Activated effector memory CD4-positive, alpha-beta T cell treated with Interleukin-2 at 50 U/mL for 16 hours (primary cell): ENCODE measurements at places on chromosomes 12 and 14.

DNA sequence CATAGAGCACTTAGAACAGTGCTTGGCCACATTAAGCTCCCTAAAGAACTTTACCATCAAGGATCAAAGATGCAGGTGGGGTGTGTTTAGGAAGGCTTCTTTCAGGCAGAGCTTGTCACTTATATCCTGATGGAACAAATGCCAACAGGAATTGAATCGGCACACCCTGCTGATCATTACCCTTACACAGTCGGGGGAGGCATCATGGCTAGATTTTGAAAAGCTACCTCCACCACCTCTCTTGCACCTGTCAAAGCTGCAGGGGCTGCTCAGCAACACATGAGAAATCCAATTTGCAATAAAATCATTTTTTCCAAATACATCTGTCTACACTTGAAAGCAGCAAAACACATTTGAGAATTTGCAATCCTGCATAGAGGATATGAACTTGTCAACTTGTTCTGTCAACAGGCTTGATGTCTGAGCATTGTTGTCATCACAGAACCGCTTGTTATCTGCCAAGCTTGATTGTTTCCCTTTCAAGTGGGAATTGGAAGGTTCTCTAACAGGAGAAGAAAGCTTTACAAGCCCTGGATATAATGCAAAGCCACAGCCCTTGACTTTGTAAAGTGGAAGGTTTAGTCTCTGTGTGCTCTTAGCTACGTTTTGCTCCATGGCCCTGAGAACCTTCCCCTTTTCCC lies 24.6 kb upstream of the TRIM9 start:
- no peak for DNase-seq

GRCh38 chr12:6942331-6942665 lies 1.3 kb upstream of the RNU7-1 start:
- DNase-seq = no peak

- DNase-seq = no peak
These were observed 2.5 kb downstream of the HNF1A start for GRCh38 chr12:120980800-120981368.

DNA sequence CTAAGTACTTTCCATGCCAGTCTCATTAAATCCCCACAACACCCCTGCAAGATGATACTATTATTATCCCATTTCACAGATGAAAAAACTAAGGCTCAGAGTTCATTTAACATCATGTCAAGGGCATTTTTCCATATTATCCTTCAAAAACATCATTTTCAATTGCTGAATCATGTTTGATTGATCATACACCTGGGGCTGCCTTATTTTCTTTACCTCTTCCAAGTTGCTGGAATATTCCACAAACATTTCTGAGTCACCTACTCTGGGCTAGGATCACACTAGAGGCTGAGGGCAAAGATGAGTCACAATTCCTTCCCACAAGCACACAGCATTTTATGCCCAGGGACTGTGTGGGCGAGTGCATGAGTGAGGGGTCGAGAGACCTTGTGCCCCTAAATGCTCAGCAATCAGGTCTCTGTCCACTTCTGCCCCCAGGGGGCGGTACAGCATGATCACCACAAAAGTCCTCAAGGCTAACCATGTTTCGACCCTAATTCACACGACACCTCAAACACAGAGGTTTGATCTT lies 14.1 kb upstream of the TMEM119 start:
- no peak for DNase-seq

GRCh38 chr14:75341620-75342019 lies 63.0 kb downstream of the FOS start:
- no peak for DNase-seq

GRCh38 chr12:51323317-51323960 lies 535 bp downstream of the BIN2 start:
- peak; percentile 54 for DNase-seq

DNA sequence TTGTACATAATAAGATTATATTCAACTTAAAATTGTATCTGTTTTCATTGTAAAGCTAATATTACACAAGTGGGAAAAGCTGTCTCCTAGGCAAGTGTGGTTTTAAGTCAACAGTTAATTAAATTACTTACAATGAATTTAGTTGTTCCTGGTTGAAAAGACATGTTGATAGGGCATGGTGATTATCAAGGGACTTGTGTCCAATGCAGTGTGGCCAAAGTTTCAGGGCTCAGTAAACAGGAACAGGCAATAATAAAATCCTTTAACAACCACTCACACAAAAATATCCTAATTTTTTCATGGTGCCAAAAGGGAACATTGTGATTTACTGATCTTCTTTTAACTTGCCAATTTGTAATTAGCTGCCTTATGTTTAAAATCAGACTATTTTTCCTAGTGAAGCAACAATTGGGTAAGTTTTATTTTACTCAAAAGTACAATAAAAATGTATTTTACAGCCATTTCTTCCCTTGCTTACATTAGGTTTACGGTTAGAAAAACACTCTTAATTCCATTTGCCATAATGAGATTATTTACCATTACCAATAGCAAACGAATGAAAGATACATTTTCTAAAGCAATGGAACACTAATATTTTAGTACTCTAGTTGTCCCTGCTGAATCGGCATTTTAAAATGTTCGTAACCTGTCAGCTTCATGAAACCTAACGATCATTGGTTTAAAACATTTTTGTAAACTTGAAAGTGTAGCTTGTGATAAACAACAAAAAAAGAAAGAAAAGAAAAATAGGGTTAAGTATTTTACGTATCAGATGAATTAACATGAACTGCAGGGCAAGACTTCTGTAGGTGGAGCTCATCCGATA lies 1.8 kb upstream of the WNK1 start:
- no peak for DNase-seq

GRCh38 chr12:29216797-29217575 lies 67.9 kb downstream of the FAR2 start:
- no peak for DNase-seq

DNA sequence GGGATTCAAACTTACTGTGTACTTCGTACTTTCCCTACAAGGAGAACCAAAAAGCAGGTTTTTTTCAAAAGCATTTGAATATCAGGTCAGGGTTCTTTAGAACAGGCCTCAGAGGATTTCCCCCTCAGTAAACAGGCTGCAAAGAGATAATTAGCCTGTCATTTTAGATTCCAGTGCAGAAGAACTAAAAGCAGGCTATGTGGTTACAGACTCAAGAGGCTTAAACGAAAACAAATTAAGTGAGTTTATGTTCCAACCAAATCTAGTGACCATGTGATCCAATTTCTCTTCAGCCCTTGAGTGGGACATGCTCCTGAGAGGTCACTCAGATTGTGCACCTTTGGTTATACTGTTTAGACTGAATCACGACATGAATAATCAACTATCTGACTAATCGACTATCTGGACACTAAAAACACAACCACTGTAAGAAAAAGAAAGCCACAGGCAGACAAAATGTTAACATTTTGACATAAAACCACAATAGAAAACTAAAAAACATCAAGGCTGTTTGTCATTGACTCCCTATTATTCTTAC lies 4.5 kb downstream of the TMED8 start:
- no peak for DNase-seq

DNA sequence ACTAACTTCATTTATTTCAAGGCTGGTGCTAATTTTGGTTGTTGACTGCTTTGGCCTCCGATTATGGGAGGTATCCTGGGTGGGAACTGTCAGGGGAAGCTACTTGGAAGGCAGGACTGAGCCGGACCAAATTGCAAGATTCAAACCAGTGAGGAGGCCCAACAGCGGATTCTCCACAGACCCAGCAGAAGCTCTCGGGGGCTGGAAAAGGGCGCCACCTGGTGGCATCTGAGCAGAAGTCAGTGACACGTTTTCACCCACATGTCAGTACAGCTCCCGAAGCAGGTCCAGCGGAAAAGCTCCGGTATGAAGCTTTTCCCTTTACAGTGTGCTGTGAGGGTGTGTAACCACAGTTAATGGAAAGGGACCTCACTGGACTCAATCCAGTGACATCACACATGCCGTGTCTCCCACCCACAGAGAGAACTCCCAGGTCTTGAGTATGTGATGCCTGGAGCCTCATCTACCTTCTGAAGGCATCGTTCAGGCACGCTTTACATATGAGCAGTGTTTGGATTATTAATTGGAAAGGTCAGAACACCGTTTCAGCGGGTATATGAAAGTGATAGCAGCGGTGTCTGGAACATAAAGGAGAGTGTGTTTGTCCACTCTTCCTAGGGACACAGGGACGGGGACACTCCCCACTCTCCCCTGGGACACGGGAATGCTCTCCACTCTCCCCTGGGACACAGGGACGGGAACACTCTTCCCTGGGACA lies 3.6 kb upstream of the P2RX2 start:
- peak; percentile 65 for DNase-seq

GRCh38 chr12:114668151-114668885 lies 15.7 kb downstream of the TBX3 start:
- no peak for DNase-seq

GRCh38 chr12:3662521-3662921 lies 90.4 kb downstream of the CRACR2A start:
- no peak for DNase-seq

DNA sequence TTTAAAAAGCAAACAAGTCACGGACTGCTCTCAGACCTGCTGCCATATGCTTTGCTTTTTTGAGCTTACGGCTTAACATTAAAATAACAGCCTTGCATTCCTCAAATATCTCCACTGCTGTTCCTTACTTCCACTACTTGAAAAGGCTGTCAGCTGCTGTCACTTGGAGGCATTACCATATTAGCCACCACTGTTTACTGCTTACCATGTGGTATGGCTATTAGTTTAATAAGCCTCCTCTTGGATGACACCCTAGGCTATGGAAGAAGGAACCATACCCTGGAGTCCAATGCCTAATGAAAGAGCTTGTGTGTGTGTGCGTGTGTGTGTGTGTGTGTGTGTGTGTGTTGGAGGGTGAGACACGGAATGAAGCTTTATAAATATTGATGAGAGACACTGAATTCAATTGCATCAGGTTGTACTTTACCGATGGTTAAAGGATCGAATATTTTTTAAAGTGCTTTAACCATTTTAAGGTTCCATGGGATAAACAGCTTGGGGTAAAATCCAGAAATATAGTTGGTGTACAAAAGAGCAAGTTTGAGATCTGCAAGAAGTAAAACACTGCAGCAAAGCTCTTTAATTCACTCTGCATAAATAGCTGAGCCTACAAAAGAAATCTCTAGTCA lies 174.5 kb downstream of the TTC7B start:
- DNase-seq = no peak

DNA sequence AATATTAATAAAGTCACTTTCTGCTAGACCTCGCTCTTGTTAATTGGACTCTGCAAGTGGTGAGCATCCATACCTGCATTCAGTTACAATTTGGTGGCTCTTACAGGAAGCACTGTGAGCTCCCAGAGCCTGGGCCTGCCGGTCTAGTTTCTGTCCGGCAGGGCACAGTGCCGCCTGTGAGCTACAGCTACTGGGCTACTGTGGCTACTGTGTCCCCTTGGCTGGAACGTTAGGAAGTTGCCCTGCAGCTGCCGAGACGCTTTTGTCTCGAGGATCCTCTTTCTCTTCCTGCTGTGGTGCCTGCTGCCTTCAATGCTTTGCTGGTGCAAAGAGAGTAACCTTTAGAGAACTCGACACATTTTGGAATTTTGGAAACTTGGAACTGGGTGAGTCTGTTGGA lies 44.6 kb upstream of the PTGDR start:
- DNase-seq = no peak

GRCh38 chr12:43293396-43293795 lies 258.6 kb downstream of the ADAMTS20 start:
- DNase-seq = no peak

- DNase-seq = no peak
These were observed 41.6 kb upstream of the TRHDE start for GRCh38 chr12:72230589-72230988.

- no peak for DNase-seq
These were observed 68.6 kb upstream of the FERMT2 start for GRCh38 chr14:53019406-53019805.

DNA sequence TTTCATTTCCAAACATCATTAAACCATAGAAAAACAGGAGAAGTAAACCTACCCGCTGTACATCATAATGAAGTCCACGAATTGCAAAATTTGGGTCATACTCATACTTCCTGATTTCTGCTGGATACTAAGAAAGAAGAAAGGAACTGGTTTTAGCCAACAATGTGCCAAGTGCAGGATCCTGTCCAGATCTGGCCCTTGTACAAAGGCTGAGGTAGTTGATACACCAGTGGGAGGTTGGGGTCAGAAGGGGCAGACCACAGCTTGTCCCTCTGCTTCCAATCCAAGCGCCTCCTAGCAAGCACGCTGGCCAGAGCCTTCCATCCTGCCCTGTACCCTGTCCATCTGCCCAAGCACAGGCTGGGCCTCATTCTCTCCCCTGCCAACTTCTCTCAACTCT lies 34.2 kb downstream of the NT5DC3 start:
- no peak for DNase-seq

GRCh38 chr12:104902125-104902524 lies 56.0 kb downstream of the SLC41A2 start:
- no peak for DNase-seq

DNA sequence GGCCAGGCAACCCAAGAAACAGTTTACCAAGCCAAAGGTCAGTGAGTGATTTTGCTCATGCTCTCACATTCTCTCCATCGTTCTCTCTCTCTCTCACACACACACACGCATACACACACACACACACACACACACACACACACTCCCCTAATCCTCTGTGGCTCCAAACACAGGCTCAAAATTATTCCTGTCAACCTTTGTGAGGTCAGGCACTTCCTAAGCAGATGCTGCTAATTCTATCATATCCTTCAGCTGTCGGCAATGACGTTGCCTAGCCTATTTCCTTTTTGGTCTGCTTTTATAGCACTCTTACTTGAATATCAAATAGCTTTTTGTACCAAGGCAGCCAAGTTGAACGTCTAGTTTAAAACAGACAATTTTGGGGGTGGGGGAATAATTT lies 98.9 kb upstream of the EGLN3 start:
- DNase-seq = no peak

DNA sequence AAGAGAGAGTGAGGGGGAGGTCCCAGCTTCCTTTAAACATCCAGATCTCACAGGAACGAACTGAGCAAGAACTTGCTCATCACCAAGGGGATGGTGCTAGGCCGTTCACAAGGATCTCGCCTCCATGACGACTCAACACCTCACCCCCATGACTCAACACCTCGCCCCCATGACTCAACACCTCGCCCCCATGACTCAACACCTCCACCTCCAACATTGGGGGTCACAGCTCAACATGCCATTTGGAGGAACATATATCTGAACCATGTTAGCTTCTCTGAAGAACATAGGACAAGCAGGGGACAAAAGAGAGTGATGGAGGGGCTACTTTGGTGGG lies 66.0 kb upstream of the LHX5 start:
- DNase-seq = no peak

DNA sequence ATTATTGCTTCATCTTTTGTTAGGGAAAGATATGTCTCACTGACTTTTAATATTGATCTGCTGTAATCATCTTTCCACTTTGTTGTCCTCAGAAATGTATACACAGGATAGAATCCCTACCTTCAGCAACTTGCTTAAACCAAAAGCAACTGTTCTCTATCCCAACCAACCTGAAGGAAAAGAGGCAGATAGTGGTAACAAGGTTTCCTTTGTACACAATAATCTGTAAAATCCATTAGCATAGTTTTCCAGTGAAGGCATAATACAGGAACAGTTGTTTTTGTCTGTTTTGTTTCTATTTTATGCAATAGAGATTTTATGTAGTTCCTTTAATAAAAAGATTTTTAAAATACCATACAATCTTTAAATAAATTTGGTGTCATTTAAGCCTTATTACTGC lies 170.5 kb downstream of the PIK3C2G start:
- DNase-seq = no peak

GRCh38 chr12:15322164-15323061 lies at the start of gene PTPRO:
TSS of gene PTPRO (plus strand) at chr12:15322508.
- DNase-seq = no peak

GRCh38 chr14:65222440-65222858 lies 120.1 kb upstream of the MAX start:
- DNase-seq = peak; percentile 38

GRCh38 chr12:99700032-99700431 lies 52.5 kb downstream of the GARIN6 start:
- DNase-seq = no peak
